Activated naive CD4-positive, alpha-beta T cell treated with anti-CD3 and anti-CD28 coated beads for 36 hours (primary cell): ENCODE measurements at places on chromosomes 13 and 19. TPM values are rescaled to one million over a fixed set of nuclear protein-coding genes. Genes with fewer than 3 reads are reported as not detected.
A peak's percentile ranks its signal among the peaks of the same experiment; 100 is the strongest.

Gene ZSCAN4
- not detected for total RNA-seq

Gene PTGIR
- total RNA-seq: 16.3 TPM

Gene DCT
- 0.10 TPM for total RNA-seq

Gene DAND5
- not detected for total RNA-seq

Gene NEK3
- 4.3 TPM for total RNA-seq

Gene FGF22
- total RNA-seq: not detected

Gene CEACAM16
- total RNA-seq: not detected

Gene DENND1C
- 55.7 TPM for total RNA-seq

Gene CYP2S1
- total RNA-seq: 1.9 TPM

Gene PSG6
- total RNA-seq: not detected

Gene PCDH20
- total RNA-seq: not detected

DNA sequence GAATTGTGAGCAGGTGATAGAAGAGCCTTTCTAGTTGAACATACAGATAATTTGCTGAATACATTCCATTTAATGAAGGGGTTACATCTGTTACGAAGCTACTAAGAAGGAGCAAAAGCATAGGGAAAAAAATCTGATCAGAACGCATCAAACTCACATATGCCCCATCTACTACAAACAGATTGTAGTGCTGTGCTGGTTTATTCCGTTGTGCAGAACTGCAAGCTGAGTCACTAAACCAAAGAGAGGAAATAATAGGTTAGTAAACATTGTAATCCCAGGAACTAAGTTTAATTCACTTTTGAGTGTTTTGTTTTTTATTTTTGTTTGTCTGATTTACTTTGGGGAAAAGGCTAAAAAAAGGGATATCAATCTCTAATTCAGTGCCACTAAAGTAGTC lies 136.3 kb downstream of the CDK8 start:
- H3K27me3 ChIP-seq: no peaks in the 10 kb centered on the region
- peaks cover 23% of the 10 kb centered on the region for H3K36me3 ChIP-seq
- H3K4me3 ChIP-seq: no peak overlapping the region
- no peak overlapping the region for H3K27ac ChIP-seq

- no peaks in the 10 kb centered on the region for H3K36me3 ChIP-seq
- DNase-seq: no peak
- H3K4me1 ChIP-seq: peaks cover 15% of the 10 kb centered on the region
- no peak overlapping the region for H3K27ac ChIP-seq
Measured at GRCh38 chr19:47539747-47540311, 25.0 kb upstream of the NAPA start.

- H3K27me3 ChIP-seq: no peaks in the 10 kb centered on the region
- H3K4me3 ChIP-seq: peak within 1 kb of the TSS; percentile 91
- peak; percentile 80 for DNase-seq
- peak within 1 kb of the TSS; percentile 80 for H3K27ac ChIP-seq
Measured at GRCh38 chr19:12801466-12802266, at the start of the genes PRDX2 and THSD8. TSS of gene PRDX2 (minus strand) at chr19:12801800. CDS start at chr19:12801261, 539 bp downstream. TSS of gene THSD8 (plus strand) at chr19:12802069. CDS start at chr19:12802072, 3 bp downstream.

DNA sequence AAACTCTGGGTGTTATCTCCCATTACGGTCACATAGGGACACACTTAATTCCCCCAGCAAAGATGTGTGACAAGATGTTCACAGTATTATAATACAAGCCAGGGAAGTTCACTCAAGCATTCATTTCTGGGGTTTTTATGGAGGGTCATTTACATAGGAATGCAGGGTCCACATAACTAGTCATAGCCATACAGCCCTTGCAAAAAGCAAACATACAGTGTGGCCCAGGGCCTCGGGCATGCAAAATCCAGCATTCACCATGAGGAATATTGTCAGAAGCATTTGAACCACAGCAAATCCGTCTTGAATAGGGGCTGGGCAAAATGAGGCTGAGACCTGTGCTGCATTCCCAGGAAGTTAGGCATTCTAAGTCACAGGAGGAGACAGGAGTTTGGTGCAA lies 13.0 kb upstream of the ZNF460 start:
- H3K27ac ChIP-seq: no peak overlapping the region
- no peak for DNase-seq
- H3K27me3 ChIP-seq: no peaks in the 10 kb centered on the region
- H3K4me1 ChIP-seq: peaks cover 6% of the 10 kb centered on the region
- no peak overlapping the region for H3K4me3 ChIP-seq

DNA sequence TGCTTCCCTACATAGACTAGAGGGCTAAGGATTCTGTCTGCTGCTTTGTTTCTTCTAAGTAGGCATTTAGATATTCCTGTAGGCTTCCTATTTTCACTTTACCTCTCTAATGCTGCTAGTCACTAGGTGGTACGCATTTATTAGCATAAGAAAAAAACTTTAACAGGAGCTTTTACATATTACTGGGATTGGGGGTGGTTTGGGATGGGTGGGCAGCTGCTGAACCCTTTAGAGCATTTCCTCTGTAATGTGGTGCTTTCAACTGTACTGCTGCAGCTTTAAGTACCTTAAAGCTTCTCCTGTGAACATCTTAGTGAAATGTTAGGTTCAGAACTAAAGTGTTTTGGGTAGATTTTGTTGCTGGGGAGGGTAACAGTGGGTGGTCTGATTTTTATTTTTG lies 92.6 kb downstream of the ZNF486 start:
- H3K27ac ChIP-seq: no peak overlapping the region
- H3K36me3 ChIP-seq: no peaks in the 10 kb centered on the region
- H3K27me3 ChIP-seq: peaks cover 14% of the 10 kb centered on the region
- no peak overlapping the region for H3K4me3 ChIP-seq
- DNase-seq: no peak

DNA sequence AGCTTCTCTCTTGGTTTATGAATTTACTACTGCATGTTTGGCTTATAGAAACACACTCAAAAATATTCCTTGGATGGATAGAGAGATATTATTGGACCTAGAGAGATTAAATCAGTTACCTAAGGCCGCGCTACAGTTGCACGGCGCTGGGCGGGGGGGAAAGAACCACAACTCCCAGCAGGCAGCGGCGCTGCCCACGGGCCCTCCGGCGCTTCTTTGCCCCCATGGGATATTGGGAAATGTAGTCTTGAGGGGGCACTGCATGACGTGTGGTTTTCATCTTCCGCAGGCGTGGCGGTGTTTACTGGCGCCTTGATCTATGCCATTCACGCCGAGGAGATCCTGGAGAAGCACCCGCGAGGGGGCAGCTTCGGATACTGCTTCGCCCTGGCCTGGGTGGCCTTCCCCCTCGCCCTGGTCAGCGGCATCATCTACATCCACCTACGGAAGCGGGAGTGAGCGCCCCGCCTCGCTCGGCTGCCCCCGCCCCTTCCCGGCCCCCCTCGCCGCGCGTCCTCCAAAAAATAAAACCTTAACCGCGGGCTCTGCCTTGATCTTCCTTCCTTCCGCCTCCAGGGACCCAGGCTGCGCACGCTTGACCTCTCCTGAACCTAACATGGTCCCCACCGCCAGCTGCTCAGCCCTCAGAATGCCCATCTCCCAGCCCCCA lies 4.8 kb downstream of the EMP3 start:
- peaks cover 73% of the 10 kb centered on the region for H3K4me1 ChIP-seq
- H3K36me3 ChIP-seq: peaks cover 40% of the 10 kb centered on the region
- H3K27ac ChIP-seq: peak overlapping the region; percentile 93
- H3K4me3 ChIP-seq: peak overlapping the region; percentile 78

DNA sequence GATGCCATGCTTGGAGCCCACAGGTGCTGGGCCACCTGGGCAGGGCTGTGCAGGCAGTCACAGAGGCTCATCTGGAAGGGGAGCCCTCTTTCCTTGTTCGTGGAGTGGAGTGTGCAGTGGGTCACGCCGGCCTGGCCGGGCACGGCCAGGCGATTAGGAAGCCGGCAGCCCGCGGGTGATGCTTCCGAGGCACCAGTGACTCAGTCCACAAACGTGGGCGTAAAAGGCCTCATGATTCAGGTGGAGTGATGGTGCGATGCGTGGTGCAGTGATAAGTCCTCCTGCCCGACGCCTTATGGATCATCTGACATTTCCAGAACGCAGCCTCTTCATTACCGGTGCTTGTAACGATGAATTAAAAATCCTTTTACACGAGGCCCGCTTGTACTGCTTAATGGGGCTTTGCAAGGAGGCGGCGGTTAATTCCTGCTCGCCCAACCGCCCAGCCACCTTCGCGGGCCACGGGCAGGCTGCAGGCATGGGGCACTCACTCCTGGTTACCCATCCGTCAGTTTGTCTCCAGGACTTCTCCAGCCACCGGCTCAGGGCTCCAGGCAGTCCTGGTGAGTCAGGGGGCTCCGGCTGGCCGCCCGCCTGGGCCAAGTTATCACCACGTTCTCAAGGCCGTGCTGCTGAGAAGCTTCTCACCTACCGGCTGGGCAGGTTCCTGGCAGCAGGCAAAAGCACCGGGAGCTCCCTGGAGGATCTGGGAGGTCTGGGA lies 172.4 kb downstream of the KDM4B start:
- DNase-seq: no peak
- peaks cover 23% of the 10 kb centered on the region for H3K4me1 ChIP-seq
- no peaks in the 10 kb centered on the region for H3K27me3 ChIP-seq
- H3K4me3 ChIP-seq: no peak overlapping the region
- no peak overlapping the region for H3K27ac ChIP-seq

- H3K27me3 ChIP-seq: peaks cover 16% of the 10 kb centered on the region
- no peaks in the 10 kb centered on the region for H3K4me1 ChIP-seq
- H3K27ac ChIP-seq: no peak overlapping the region
- no peak for DNase-seq
- H3K36me3 ChIP-seq: no peaks in the 10 kb centered on the region
Measured at GRCh38 chr19:30781519-30781918, 409.3 kb downstream of the ZNF536 start.

DNA sequence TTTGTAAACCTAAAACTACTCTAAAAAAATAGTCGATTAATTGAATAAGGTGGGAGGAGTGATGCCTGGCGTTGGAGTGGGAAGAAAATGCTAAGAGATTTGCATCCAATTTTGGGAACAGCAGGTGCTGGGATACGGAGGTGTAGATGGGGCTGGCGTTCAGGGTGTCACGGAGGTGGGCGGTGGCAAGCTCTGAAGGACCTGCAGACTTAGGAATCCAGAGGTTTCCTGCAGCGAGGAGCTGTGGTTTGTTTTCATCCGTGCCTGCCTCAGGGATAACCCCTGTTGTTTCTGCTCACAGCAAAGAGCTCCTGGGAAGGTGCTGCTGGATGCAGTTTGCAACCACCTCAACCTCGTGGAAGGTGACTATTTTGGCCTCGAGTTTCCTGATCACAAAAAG lies 166.4 kb upstream of the RNF113B start:
- DNase-seq: no peak
- no peak overlapping the region for H3K27ac ChIP-seq
- H3K4me3 ChIP-seq: no peak overlapping the region
- no peaks in the 10 kb centered on the region for H3K36me3 ChIP-seq
- no peaks in the 10 kb centered on the region for H3K4me1 ChIP-seq

- no peaks in the 10 kb centered on the region for H3K27me3 ChIP-seq
- H3K27ac ChIP-seq: no peak overlapping the region
- H3K4me1 ChIP-seq: no peaks in the 10 kb centered on the region
- peaks cover 5% of the 10 kb centered on the region for H3K36me3 ChIP-seq
- no peak for DNase-seq
Measured at GRCh38 chr13:21948769-21949474, 278.0 kb downstream of the FGF9 start.

- peaks cover 42% of the 10 kb centered on the region for H3K27me3 ChIP-seq
- H3K36me3 ChIP-seq: no peaks in the 10 kb centered on the region
- H3K4me1 ChIP-seq: peaks cover 16% of the 10 kb centered on the region
- H3K27ac ChIP-seq: no peak overlapping the region
- DNase-seq: no peak
- H3K4me3 ChIP-seq: no peak overlapping the region
Measured at GRCh38 chr19:7788933-7789323, 25.9 kb downstream of the CLEC4M start.

DNA sequence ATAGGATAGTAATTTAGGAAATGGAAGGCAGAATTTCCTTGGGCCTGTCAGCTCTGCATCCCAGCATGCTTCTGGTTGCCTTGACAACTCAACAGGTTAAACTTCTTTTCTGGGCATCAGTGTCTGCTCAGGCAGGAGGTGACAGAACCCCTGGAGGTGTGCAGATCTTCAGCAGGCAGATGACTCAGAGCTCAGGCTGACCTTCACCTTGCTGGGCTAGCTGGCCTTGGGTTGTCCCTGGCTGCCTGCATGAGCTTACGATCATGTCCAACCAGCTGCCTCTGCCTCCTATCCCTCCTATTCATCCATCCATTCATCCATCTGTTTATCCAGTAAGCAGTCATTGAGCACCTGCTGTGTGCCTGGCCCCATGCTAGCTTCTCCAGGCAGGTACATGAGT lies 81.2 kb upstream of the KCTD15 start:
- H3K4me1 ChIP-seq: no peaks in the 10 kb centered on the region
- H3K36me3 ChIP-seq: no peaks in the 10 kb centered on the region
- no peak overlapping the region for H3K27ac ChIP-seq
- H3K27me3 ChIP-seq: peaks cover 22% of the 10 kb centered on the region
- no peak overlapping the region for H3K4me3 ChIP-seq
- DNase-seq: no peak

DNA sequence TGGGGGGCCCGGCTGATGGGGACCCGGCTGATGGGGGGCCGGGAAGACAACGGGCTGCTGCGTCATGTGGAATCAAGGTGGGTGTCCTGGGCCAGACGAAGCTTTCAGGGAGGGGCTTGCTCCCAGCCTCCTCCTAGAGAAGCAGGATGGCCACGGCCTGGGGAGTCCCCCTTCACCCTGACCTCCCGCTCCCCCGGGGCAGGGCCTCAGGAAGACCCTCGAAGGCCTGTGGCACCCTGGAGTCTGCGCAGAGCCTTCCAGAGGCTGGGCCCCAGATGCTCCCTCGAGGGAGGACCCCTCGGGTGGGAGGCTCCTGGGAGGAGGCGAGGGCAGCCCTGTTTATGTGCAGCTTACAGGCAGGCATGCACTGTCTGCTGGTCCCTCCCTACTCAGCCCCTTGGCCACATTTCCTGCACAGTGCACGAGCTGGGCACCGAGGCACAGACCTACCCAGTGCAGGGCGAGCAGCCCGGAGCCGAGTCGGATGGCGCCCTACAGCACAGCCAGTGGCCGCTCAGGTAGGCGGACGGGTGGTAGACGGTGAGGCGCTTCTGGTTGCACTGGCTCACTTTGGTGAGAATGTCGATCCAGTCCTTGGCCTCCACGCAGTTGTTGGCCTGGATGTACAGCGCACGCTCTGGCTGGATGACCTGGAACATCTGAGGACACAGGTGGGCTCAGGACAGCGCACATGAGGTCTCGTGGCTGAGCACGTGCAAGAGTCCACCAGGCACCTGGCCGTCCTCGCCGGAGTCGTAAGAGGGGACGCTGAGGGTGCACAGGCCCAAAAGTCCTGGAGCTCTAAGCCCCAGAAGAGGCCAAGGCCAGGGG lies 22.4 kb upstream of the C13orf46 start:
- no peaks in the 10 kb centered on the region for H3K4me1 ChIP-seq
- no peak for DNase-seq
- H3K27ac ChIP-seq: no peak overlapping the region
- peaks cover 24% of the 10 kb centered on the region for H3K36me3 ChIP-seq
- H3K27me3 ChIP-seq: no peaks in the 10 kb centered on the region
- no peak overlapping the region for H3K4me3 ChIP-seq

- H3K27me3 ChIP-seq: no peaks in the 10 kb centered on the region
- H3K27ac ChIP-seq: no peak overlapping the region
- H3K4me1 ChIP-seq: no peaks in the 10 kb centered on the region
- DNase-seq: no peak
Measured at GRCh38 chr13:64332048-64332447, 2898.1 kb downstream of the PCDH9 start.
